ENCODE measurements at places on chromosomes 4 and X.

GRCh38 chr4:152822323-152822722 lies 42.6 kb downstream of the ARFIP1 start:
- ATAC-seq: no peak

GRCh38 chr4:74608151-74608949 lies 163.4 kb downstream of the AREG start:
- peak; percentile 96 for ATAC-seq

- peak; percentile 95 for ATAC-seq
Measured at GRCh38 chrX:57286507-57287251, at the start of gene FAAH2. TSS of gene FAAH2 (plus strand) at chrX:57286706. CDS start at chrX:57286826, 120 bp downstream.

GRCh38 chr4:41856797-41857196 lies 78.4 kb upstream of the TMEM33 start:
- no peak for ATAC-seq

- no peak for ATAC-seq
Measured at GRCh38 chr4:71275570-71275969, 63.2 kb upstream of the SLC4A4 start.

- ATAC-seq: no peak
Measured at GRCh38 chrX:115311601-115312001, 22.1 kb downstream of the LUZP4 start.

DNA sequence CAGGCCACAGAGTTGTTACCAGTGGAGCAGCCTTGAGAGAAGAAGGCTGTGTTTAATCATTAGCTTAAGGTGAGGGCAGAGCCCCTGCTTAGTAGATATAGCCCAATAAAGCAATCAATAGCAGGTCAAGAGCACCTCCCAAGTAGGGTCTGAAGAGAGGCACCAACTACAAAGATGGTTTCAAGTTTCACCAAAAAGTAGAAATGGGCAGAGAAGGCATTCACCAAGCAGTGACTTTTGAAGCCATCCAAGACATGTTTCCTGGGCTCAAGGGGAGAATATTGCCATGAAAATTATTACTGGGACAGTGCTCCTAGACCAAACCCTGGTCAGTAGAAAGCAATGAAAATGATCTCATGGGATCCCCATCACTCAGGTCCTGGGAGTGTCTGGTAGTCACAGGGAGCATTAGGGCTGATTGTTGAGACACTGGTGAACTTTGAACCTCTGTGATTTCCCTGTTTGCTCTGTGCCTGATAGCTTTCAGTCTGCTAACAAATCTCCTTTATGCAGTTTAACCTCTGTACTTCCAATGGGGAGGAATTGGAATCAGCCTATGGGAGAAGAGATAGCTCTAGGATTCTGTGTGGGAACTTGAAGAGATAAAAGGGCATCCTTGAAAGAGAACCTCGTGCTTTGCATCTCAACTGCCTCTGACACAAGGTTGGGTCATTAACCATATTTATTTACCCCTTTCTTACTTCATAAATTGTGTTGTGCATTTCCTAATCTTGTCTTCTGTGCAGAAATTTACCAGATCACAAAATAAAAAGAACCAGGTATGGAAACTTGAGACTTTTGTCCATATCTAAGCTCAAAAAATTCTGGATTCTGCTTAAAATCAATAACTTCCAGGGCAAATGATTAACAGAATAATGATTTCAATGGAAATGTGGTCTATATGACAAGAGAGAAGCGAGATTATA lies 9.3 kb upstream of the OTC start:
- ATAC-seq: no peak

- ATAC-seq: no peak
Measured at GRCh38 chr4:98338761-98339438, 77.7 kb downstream of the RAP1GDS1 start.

DNA sequence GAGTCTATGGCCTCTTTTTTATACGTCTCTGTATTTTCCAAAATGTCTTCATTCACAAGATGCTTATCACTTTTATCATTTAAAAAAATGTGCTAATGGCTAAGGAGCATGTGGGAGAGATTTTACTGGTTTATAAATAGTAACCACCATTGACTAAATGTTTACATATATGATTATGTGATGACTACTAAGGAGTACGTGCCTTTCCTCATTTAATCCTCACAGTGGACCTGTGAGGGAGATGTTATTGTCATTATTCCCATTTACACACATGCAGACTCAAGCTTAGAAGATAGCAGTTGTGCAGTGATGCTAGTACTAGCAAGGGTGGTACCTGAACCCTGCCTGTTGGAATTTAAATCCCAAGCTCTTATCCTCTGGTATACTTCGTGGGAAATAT lies 2.4 kb downstream of the SRD5A3 start:
- peak; percentile 12 for ATAC-seq

- ATAC-seq: peak; percentile 98
Measured at GRCh38 chr4:107472265-107472948, 247.6 kb downstream of the PAPSS1 start.

DNA sequence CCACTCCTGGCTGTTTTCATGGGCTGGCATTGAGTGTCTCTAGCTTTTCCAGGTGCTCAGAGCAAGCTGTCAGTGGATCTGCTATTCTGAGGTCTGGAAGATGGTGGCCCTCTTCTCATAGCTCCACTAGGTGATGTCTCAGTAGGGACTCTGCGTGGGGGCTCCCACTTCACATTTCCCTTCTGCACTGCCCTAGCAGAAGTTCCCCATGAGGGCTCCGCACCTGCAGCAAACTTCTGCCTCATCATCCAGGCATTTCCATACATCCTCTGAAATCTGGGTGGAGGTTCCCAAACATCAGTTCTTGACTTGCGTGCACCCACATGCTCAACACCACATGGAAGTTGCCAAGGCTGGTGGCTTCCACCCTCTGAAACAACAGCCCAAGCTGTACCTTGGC lies 13.8 kb downstream of the GLRA3 start:
- ATAC-seq: no peak

- ATAC-seq: no peak
Measured at GRCh38 chr4:147347217-147347616, 133.7 kb upstream of the EDNRA start.

DNA sequence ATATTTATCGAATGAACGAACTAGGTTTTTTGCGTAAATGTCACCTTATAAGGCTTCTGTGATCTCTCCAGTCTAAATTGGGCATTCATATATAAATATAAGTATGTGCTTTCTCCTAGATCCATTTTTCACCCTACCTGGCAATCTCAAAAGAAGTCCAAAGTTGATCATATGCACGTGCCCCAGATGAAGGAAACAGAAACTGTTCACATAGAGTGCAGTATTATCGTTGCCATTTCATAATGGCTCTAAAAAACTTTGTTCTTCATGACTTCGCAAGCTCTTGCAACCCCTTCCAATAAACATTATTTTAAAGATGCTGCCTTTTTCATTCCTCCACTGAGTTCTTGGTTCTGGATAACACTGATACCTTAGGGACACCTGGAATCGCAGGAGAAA lies 708 bp downstream of the INTS12 start:
- no peak for ATAC-seq

- ATAC-seq: no peak
Measured at GRCh38 chr4:172412851-172413580, 599.8 kb downstream of the GALNTL6 start.

DNA sequence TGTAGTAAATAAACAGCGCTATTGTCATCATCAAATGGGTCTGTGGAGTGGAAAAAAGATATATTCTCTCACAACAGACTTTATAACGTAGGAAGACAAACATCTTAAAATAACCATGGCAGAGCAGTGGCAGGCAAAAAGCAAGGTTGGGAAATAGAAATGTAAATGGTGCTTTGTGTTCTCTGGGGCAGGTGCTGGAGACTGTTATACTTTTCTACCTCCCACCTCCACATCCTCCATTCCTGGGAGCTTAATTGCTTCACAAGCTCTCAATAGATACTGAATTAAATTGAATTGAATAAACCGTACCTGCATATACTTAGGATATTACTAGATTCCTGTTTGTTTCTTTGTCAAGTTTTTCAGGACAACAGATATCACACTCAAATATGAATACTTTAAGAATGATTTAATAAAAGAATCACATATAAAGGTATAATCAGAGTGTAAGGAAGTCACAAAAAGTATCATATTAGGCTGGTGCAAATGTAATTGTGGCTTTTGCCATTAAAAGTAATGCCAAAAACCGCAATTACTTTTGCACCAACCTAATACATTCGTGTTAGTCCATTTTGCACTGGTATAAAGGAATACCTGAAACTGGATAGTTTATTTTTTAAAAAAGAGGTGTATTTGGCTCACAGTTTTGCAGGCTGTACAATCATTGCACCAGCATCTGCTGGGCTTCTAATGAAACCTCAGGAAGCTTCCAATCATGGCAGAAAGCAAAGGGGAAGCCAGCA lies 367.3 kb downstream of the GRIA2 start:
- no peak for ATAC-seq

- ATAC-seq: no peak
Measured at GRCh38 chrX:45735571-45735970, 534.9 kb upstream of the DIPK2B start.

GRCh38 chr4:117691572-117692351 lies 342.5 kb upstream of the NDST3 start:
- ATAC-seq: no peak

DNA sequence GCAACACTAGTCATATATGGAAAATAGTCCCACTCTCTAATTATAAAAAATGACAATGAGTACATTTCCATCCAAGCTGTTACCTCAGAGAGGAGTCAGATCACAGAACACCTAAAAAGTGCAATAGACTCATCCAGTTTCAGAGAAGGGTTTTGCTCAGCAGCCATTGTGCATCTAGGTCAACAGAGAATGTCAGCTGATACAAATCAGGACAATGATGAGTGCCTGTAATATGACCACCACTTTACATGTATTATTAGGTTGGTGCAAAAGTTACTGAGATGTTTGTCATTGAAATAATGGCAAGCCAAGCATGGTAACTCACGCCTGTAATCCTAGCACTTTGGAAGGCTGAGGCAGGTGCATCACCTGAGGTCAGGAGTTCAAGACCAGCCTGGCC lies 164.1 kb upstream of the TTC29 start:
- ATAC-seq: no peak

DNA sequence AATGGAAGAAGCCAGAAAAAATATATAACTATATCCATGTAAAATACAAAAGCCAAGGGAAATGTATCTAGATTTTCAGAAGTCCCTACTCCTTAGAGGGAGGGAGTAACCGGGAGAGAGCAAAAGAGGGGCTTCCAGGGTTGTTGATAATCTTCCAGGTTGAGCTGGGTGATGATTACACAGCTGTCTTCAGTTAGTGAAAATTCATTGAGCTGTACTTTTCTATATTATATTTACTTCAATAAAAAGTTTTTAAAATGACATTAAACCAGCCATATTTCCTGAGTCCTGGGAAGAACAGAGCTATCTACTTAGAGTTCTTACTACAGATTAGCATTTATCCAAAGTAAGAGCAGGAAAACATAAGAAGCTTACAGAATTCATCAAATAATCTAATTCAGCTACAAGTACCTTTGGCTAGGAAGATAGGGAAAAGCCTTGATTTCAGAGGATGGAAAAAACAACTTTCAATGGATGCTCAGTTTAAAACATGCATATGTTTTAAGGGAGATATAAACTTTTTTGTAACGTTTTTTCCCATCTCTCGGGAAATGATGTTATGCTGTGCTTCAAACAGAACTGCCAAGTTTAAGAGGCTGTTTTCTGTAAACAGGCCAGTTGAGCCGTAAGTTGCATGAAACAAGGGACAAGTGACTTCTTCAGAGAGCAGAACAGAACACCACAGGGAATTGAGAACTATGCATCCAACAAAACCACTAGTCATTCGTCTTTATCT lies 204.6 kb downstream of the SCFD2 start:
- no peak for ATAC-seq

DNA sequence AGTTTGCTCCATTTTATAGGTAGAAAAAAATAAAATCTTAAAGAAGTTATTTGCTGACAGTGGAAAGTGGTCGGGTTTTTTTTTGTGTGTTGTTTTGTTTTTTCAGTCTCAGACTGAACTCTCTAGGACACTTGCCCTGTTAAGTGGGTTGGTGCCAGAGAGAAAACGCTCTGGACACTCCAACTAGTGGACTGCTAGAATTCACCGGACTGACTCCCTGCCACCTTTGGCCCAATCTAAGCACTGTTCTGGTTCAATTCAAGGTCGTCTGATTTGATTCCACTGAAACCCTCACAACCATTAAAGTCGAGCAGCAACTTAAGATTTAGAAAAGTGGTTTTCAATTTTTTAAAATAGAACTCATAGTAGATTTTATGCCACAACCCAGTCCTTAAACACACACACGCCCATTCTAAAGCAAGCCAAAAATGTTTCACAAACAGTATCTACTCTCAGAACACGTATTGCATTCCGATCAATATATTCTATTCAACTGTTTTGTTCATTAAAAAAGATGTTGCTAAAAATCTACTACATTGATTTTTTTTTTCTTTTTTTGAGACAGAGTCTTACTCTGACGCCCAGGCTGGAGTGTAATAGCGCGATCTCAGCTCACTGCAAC lies 27.3 kb downstream of the RWDD4 start:
- no peak for ATAC-seq

- no peak for ATAC-seq
Measured at GRCh38 chrX:137058339-137059127, 24.7 kb upstream of the GPR101 start.

DNA sequence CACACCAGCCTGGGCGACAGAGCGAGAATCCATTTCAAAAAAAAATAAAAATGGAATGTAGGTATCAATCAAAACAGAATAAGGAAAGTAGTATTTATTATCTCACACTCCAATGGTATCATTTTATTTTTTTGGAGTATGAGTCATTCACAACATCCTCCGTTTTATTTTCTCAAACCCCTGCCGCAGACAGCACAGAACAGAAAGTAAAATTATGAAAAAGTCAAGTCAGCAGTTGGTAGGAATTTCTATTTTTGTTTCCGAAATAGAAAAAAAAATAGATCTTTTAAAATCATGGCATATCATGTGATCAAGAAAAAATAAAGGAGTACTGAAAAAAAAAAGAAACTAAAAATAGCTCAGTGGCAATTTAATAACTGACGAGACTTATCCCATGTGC lies 490.7 kb upstream of the TENM3 start:
- ATAC-seq: no peak

GRCh38 chrX:129741880-129742758 lies 3.3 kb downstream of the XPNPEP2 start:
- no peak for ATAC-seq

- ATAC-seq: no peak
Measured at GRCh38 chrX:71615954-71616353, 2.4 kb downstream of the CXCR3 start.

- ATAC-seq: peak; percentile 47
Measured at GRCh38 chr4:169124661-169125060, 114.6 kb upstream of the CBR4 start.

DNA sequence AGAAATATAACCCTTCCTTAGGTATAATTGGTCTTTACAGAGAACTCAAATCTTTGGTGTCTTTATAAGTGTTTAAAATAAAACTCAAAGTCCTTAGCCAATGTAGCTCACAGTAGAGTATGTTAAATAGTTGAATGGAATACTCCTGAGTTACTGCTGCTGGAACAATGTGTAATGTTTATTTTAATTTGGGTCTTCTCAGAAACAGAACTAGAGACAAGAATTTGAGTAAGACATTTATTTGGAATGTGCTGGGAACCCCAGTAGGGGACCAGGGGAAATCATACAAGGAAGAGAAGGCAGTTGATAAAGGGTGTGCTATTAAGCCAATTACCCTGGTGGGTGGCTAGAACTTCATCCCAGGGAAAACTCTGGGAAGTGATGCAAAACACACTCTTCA lies 240.4 kb upstream of the LDB2 start:
- no peak for ATAC-seq
